ENCODE measurements at places on chromosomes 4 and X.
A peak's percentile ranks its signal among the peaks of the same experiment; 100 is the strongest.

- peak; percentile 28 for DNase-seq
Measured at GRCh38 chrX:20066968-20067708, 49.6 kb downstream of the MAP7D2 start.

GRCh38 chr4:53122280-53123116, 243.4 kb downstream of the SCFD2 start:
- DNase-seq = no peak

GRCh38 chr4:161360982-161361381, 802.8 kb downstream of the FSTL5 start:
- DNase-seq = no peak

- DNase-seq = no peak
Measured at GRCh38 chrX:119617517-119618164, 11.4 kb upstream of the NKRF start.

- no peak for DNase-seq
Measured at GRCh38 chr4:179472164-179472563, 2029.9 kb upstream of the AGA start.

DNA sequence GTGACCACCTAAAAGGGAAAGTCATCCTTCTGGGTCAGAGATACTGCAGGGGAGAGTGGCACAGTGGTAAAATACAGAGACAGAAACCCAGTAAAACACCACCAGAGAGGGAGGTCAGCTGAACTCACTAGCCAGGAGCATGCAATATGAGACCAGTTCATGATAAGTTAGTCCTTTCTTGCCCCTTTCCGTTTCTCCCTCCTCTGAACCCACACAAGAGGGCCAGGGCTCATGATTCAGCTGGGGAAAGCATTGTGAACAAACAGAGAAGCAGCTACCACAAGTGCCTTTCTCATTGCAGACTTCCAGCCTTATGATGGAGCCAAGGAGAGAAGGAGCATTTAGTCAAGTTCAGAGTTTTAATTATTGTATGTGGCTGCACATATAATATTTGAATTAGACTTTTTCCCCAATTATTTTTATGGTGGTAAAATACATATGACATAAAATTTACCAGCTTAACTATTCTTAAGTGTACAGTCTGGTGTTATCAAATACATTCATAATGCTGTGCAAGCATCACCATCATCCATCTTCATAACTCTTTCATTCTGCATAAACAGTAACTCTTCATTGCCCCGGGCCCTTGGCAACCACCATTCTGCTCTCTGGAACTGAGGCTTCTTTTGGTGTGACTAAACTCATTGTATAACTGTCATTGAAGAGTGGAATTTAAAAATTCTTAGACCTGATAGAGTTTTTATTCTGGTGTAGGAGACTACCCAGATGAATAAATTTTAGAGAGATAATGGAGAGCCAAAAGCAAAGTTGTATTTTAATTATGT, 114.6 kb downstream of the DDIT4L start:
- DNase-seq = no peak

GRCh38 chrX:40325161-40325560, 227.4 kb upstream of the BCOR start:
- no peak for DNase-seq

GRCh38 chr4:85956293-85956945, 403.4 kb downstream of the MAPK10 start:
- DNase-seq = no peak

Data from left lung (tissue), 14 donors.